Pericardium fibroblast (primary cell): ENCODE measurements at places on chromosomes 1 and 21. TPM values are rescaled to one million over a fixed set of nuclear protein-coding genes. Genes with fewer than 3 reads are reported as not detected.

NT5C1A gene
- total RNA-seq, result not detected in 2 replicates

S100A8 gene
- total RNA-seq, result not detected in 2 replicates

DENND2C gene
- total RNA-seq, result 2.1 and 5.7 TPM in 2 replicates

PGLYRP3 gene
- total RNA-seq, result not detected in 2 replicates

PCBP3 gene
- 6.0 and 16.7 TPM in 2 replicates for total RNA-seq

CACNA1S gene
- total RNA-seq, result 0.94 TPM in 1 of 2 replicates, not detected in the other

KRTAP13-2 gene
- not detected in 2 replicates for total RNA-seq

RAB25 gene
- total RNA-seq, result not detected in 2 replicates

FALEC gene
- not detected in 2 replicates for total RNA-seq

PROK1 gene
- total RNA-seq, result not detected in 2 replicates

NIT1 gene
- 20.6 and 24.7 TPM in 2 replicates for total RNA-seq

OR2M3 gene
- not detected in 2 replicates for total RNA-seq

GLIS1 gene
- 0.43 and 1.1 TPM in 2 replicates for total RNA-seq

PYCR2 gene
- total RNA-seq, result 40.0 and 41.1 TPM in 2 replicates

RHEX gene
- total RNA-seq, result not detected in 2 replicates
